Frontal cortex (tissue), 4 donors: ENCODE measurements at places on chromosomes 13 and 19.

- no peak for DNase-seq
Measured at GRCh38 chr19:18231775-18232174, 5.5 kb upstream of the PDE4C start.

GRCh38 chr13:113187263-113187669, 21.2 kb downstream of the PCID2 start:
- DNase-seq, result no peak

- DNase-seq, result peak; percentile 75
Measured at GRCh38 chr13:112968910-112969691, at the start of gene MCF2L. MCF2L (plus strand) TSS chr13:112969214; CDS start chr13:112969380, 166 bp downstream.

GRCh38 chr19:38294090-38294489, 10.0 kb upstream of the C19orf33 start:
- no peak for DNase-seq

- DNase-seq, result no peak
Measured at GRCh38 chr13:60794751-60795150, 397.7 kb downstream of the TDRD3 start.

DNA sequence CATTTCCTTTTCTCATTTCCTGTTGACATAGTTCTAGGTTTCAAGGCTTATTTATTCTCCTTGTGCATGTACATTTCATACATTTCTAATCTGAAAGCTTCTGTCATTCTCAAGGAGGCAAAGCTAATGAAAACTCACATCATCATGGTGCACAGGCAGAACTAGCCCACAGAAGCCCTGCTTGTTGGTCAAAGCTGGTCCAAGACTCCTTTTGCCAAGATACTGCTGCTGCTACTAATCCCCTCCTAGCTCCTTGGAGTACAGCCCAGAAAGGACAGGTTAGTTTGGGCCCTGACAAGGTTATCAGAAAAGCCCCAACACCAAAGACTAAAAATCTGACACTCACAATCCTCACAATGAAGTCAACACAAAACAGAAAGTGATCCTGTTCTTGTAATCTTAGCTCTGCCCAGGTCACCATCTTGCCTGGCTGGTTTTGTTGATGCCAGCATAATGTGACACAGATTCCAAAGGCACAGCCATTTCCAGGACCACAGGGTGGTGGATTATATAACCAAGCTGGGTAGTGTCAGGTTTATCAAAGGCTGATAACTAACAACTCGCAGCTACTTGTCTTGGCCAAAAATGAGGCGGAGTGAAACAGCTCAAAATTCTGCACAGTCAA, 417.4 kb downstream of the NDFIP2 start:
- DNase-seq, result no peak

DNA sequence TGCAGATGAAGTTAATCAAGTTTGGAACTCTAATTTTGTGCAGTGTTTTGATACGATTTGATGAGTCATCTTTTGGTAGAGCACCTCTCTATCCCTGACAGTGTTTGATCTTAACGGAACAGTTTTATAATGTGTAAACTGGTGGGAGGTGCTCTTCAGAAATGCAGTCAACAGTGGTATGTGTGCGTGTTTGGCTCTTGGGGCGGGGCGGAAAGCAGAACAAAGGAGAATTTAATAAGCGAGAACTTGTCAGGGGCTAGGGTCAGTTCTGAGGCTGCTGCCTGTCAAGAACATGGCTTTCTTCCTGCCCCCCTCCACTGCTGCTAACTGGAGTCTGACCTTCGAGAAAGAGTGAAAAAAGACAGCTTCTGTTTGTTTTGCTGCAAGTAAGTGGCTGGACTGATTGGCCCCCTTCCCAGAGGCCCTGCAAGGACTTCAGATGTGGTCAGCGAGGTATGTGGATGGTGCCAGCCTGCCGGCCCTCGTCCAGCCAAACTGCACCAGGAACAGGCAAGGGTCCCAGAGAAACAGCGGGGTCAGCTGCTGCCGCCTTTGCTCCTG, 40.8 kb downstream of the BBC3 start:
- DNase-seq, result peak; percentile 56

GRCh38 chr13:111789420-111789819, 277.5 kb upstream of the SOX1 start:
- DNase-seq, result no peak

- DNase-seq, result no peak
Measured at GRCh38 chr13:48201044-48201443, 32.0 kb upstream of the ITM2B start.

- no peak for DNase-seq
Measured at GRCh38 chr19:15871570-15871969, 26.3 kb downstream of the CYP4F2 start.
